Ecto neural progenitor cell (in vitro differentiated cells): ENCODE measurements at places on chromosomes 16 and 17.
A peak's percentile ranks its signal among the peaks of the same experiment; 100 is the strongest.

- no peak for DNase-seq
These were observed 2.3 kb upstream of the ABCA9 start for GRCh38 chr17:69062860-69063581.

DNA sequence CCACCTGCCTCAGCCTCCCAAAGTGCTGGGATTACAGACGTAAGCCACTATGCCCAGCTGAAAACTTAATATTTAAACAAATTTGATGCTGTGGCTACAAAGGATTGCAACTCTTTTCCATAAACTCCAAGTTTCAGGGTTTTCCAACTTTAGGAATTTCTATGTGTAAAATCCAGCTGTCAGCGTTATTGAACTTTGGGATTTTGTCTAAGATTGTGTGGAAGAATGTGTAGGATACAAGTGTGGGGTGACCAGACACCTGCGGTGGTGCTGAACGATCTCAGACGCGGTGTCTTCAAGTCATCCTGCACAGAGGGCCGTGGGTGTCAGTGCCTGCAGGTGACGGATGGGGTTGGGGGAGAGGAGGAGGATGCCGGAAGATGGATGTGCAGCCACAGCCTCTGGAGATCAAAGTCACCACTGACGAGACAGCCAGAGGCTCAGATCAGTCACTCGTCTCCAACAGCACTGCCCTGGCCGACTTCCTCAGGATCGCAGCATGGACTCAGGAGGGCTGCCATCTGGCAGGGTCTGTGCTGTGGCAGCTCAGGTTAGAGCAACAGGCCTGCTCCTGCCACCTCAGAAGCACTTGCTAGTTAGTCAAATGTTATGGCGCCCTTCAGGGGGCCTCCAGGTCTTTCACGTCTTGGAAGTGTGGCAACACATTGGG, 13.0 kb downstream of the ACSF3 start:
- no peak for DNase-seq

GRCh38 chr17:77909236-77909635, 49.3 kb upstream of the TNRC6C start:
- no peak for DNase-seq

DNA sequence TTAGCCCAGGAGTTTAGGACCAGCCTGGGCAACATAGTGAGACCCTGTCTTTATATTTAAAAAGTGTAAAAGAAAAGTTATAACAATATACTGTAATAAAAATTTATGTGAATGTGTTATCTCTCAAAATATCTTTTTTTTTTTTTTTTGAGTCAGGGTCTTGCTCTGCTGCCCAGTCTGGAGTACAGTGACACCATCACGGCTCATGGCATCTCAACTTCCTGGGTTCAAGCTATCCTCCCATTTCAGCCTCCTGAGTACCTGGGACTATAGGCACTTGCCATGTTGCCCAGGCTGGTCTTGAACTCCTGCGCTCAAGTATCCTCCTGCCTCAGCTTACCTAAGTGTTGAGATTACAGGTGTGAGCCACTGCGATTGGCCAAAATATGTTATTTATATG, 45.5 kb upstream of the SLC25A19 start:
- no peak for DNase-seq

GRCh38 chr16:68786685-68787418, 49.8 kb downstream of the CDH1 start:
- DNase-seq = no peak

- DNase-seq = peak; percentile 60
These were observed 744 bp upstream of the LRRC37A3 start for GRCh38 chr17:64920026-64920418.

- no peak for DNase-seq
These were observed 8.1 kb downstream of the CIBAR2 start for GRCh38 chr16:85104147-85104546.

GRCh38 chr17:60455378-60455777, 33.1 kb downstream of the CHCT1 start:
- DNase-seq = no peak

DNA sequence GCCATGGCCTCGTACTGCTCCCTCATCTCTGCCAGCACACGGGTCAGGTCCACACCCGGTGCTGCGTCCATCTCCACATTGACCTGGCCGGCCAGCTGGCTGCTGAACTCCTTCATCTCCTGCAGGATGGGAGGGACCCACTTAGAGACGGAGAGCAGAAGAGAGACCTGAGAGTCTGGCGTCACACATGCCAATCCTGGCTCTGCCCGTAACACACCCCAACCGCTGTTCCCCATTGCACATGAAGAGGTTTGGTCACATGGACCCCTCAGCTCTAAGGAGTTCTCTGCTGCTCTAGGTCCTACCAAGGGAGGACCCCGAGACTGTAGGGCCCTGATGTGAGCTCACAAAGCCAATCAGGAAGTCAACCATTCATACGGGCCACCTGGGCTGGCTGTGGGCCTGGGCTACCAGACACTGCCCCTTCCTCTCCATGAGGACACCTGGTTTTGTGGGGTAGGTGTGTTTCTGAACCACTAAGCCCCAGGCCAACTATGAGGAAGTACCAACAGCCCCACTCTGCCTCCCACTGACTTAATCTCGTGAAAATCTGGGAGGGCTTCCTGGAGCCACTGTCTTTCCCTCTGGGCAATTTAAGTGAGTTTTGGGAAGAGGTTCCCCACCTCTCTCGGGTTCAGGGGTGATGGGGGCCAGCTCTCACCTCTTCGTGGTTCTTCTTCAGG, 2.4 kb downstream of the KRT15 start:
- no peak for DNase-seq

DNA sequence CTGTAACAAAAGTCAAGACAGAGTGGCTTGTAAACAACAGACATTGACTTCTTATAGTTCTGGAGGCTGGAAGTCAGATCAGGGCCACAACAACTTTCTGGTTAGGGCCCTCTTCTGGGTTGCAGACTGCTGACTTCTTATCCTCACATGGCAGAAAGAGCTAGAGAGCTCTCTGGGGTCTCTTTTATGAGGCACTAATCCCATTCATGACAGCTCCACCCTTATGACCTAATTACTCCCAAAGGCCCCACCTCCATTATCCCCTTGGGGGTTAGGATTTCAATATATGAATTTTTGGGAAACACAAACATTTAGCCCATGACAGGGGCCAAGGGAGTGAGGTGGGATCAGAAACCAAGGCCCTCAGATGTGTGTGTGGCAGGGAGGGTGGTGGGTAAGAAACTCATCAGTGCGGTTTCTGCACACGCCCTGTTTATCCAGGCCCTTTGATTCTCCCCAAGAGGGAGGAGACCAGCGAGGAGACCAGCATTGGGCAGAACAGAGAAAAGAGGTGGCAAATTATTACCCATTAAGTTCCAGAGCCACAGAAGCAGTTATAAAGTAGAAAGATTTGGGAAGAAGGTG, 74.8 kb downstream of the UTP18 start:
- DNase-seq = no peak

GRCh38 chr16:50390914-50391716, 22.3 kb upstream of the BRD7 start:
- DNase-seq = no peak

- no peak for DNase-seq
These were observed 41.2 kb downstream of the NFATC3 start for GRCh38 chr16:68126395-68126794.
